ENCODE measurements at places on chromosomes 6 and 20.

GRCh38 chr6:105250533-105250932 is 70.7 kb upstream of the POPDC3 start:
- no peak for DNase-seq

GRCh38 chr20:44065401-44066340 is 121.3 kb downstream of the JPH2 start:
- no peak for DNase-seq

DNA sequence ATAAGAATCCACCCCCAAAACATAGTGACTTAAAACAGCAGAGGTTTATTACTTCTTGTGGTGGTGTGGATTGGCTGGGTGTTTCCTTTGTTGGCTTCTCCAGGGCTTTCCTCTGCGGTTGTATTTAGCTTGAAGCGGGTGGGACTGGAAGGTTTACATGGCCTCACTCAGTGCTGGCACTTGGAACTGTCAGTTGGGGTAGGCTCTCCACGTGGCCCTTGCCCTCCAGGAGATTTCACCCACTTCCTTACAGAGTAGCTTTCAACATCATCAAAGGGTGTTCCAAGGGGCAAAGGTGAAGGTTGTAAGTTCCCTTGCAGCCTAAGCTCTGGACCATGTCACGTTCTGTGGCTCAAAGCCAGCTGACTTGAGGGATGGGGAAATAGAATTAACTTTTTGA is 32.5 kb upstream of the NKX2-2 start:
- no peak for DNase-seq

- no peak for DNase-seq
Observed at GRCh38 chr20:38536310-38536709, 44.7 kb upstream of the ADIG start.

DNA sequence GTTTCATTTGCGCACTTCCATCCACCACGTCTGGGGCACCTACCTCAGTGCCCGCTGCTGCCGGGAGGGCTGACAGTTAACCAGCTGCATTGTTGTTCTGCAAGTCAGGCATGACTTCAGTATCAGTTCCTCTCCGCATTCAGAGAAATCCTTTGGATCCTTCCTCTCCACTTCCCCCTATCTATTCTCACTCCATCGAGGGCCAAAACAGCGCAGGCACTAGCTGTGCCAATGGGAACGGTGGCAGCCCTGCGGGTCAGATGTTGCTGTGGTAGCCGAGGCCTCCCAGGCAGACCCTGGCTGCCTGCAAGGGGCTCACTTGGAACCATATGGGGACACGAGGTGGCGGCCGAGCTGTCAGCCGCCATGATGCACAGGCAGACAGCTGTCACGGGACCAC is 64.2 kb upstream of the INSM1 start:
- DNase-seq, result no peak

DNA sequence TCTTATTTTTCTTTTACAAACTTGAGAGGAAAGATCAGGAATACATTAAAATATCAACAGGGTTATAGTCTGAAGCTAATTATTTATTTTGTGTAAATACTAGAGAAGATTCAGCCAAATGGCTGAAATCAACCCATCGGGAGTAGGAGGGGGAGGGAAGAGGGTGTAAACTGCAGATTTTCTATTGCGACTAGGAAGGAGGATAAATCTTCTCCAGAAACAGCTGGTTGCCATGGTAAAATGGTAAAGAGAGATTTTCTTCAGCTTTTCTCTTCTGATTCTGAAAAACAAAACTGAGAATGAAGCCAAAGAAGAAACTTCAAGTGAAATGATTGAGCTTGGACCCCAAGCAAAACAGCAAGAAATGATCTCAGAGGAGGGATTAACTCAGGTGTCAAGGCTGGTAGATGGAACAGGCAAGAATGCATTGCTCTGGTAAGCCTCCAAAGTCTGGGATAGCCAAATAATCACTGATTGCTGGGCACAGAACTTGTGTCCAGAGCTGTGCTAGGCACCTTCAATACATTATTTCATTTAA is 193.5 kb upstream of the SPTLC3 start:
- DNase-seq, result no peak

GRCh38 chr20:25280574-25281535 is 33.0 kb downstream of the PYGB start:
- DNase-seq, result no peak

GRCh38 chr6:117464700-117465099 is 17.8 kb upstream of the DCBLD1 start:
- no peak for DNase-seq

DNA sequence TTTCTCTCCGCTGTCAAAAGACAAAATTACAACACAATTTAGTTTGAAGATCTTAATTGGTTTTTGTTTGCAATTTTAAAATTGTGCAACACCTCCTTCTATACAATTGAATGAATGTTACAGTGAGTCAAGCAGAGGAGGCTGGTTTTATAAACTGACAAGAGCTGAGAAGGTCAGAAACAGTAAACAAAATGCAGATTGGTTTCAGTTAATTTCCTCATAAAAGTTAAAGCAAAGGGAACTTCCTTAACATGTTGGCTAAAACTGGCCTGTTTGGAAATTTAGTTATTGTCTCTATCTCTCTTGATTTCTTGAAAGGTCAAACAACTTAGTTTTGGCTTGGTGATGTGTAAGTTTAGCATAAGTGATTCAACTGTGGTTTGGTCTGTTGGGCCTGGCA is 22.2 kb downstream of the KHDC1L start:
- DNase-seq, result no peak

DNA sequence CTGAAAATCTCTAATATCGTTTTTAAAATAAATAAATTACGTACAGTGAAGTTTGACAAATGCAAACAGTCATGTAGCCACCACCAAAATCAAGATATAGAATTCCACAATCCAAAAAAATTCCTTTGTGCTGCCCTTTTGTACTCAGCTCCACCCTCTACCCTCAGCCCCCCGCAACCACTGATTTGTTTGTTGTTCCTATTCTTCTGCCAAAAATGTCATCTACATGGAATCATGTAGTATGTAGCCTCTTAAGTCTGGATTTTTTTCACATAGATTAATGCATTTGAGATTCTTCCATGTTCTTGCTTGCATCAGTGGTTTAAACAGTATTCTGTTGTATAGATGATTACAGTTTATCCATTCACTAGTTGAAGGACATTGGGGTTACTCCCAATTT is 8.5 kb upstream of the REPS1 start:
- no peak for DNase-seq

GRCh38 chr6:113370508-113371502 is 486.3 kb upstream of the MARCKS start:
- DNase-seq, result no peak

DNA sequence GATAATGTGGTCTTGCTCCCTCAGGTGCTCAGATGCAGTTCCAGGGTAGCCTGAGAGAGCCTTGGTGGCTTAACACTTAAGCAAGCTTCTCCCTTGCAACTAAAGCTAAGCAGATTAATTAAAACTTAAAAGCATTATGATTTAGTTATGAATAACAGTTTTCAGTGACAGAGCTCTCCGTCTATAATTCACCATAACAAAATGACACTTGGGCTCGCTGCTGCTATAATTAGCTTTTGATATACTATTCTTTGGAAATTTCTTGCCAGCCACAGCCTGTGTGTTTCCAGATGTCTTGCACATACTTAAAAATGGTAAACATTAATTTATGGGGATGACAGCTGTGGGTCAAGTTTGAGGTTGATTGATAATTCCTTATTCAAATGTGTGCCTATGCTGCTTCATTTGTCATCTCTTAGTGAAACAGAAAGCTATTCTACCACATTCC is 380.5 kb downstream of the TFAP2B start:
- DNase-seq, result no peak

All from RCC 7860 (cell line).